ENCODE measurements at places on chromosomes 6 and 20.

GRCh38 chr6:40419377-40419776 lies 167.8 kb downstream of the LRFN2 start:
- no peak for DNase-seq

GRCh38 chr20:49594143-49594930 lies 26.4 kb upstream of the PTGIS start:
- no peak for DNase-seq

GRCh38 chr20:57688864-57689263 lies 21.0 kb downstream of the PMEPA1 start:
- no peak for DNase-seq

DNA sequence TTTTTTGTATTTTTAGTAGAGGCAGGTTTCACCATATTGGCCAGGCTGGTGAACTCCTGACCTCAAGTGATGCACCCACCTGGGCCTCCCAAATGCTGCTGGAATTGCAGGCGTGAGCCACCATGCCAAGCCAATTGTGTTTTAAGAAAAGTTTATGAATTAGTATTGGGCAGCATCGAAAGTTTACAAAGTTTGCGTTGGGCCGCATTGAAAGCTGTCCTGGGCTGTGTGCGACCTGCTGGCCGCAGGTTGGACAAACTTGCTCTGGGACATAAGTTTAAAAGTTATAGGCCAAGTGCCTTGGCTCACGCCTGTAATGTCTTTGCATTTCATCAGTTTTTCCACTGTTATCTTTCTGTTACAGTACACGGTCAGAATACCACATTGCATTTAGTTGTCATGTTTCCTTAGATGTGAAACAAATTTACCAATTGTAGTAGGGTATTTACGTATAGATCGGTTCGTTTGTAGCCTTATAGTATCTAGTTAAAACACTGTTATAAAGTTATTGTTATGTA lies 39.5 kb downstream of the ASXL1 start:
- DNase-seq: no peak

- DNase-seq: no peak
Measured at GRCh38 chr6:92050216-92050615, 1369.1 kb downstream of the EPHA7 start.

DNA sequence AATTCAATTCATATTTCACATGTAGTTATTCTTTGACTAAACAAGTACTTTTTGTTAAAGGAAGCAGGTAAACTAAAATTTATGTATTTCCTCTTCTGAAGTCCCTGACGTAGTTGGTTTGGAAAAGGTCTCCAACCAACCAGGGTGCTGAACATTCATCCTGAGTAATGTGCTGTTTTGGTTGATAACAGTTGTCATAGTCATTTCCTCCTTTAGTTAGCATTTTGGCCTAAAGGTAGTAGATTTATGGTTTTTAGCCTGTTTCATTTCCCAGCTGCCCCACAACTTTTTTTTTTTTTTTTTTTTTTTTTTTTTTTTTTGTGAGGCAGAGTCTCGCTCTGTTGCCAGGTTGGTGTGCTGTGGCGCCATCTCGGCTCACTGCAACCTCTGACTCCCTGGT lies 382.8 kb upstream of the FLRT3 start:
- DNase-seq: no peak

DNA sequence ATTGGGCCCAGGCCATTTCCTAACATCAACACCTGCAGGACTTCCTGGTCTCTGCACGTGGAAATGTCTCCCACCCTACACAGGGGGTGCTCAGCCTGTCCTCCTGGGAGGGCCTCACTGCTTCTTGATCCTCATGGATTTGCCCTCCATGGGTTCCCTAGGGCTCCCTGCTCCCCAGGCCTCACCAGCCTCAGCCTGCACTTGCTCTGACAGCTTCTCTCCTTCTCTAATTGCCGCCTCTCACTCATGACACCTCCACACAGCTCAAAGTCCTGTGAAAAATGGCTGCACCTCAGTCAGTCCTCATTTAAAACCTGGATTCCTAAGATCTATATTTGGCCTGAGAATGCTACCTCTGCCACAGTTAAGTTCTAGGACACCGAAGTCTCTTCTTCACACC lies 130.6 kb downstream of the PXDC1 start:
- no peak for DNase-seq

DNA sequence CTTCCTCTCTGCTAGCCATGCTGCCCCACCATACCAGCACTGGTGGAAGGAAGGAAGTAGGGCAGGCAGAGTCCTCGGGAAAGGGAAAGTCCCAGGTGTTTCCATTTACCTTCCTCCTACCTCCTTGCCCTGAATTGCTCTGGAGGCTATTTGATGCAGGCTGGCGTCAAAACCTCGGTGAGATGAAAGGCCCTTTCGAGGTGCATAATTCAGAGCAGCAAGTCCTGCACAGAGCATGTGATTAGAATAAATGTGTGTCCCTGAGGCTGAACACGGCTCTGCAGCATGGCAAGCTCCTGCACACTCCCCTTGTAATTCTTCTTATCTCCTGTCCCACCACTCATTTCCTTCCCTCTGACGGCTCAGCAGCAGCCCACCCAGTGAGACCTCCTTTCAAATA lies 98.7 kb upstream of the LRFN2 start:
- no peak for DNase-seq

DNA sequence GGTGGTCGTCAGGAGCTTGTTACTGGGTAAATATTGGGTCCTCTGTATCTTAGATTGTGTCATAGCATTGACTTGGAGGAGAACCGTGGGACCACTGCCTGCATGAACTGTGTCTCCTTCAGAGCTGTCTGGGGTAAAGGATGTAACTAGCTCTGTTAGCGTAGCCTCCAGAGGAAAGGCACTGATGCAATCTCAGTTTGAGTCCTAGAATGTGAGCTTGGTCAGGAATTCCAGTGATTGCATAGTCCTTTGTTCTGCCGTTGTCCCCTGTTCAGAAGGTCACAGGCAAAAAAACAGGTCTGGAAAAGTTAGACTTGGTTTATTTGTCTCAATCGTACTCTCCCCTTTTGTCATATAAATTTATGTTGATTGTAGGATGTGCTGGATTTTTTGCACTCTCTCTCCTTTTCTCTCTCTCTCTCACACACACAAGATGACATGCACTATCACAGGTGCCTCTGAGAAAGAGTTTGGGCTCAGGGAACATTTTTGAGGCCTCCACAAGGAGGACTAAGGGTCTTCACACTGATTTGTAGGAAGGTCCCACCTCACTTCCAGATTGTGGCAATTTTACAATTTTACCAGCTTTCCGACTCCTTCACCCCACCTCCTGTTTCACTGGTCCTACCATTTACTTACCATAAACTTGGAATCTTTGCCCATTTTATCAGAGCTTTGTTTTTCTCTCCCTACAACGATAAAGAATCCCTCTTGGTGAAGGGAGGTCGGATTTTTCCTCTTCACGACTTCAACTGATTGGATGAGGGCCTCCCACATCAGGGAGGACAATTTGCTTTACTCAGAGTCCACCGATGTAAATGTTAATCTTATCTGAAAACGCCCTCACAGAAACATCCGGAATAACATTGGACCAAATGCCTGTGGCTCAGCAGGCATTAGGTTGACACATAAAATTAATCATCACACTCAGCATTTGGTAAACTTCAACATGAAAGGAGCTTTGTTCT lies 7.0 kb upstream of the DACT2 start:
- DNase-seq: no peak

All from stimulated activated CD8-positive, alpha-beta memory T cell treated with anti-CD3 and anti-CD28 coated beads, Interleukin-15, amount 100 ng/mL, for 24 hours (primary cell).